ENCODE measurements at places on chromosomes 16 and 17.
A peak's percentile ranks its signal among the peaks of the same experiment; 100 is the strongest.

DNA sequence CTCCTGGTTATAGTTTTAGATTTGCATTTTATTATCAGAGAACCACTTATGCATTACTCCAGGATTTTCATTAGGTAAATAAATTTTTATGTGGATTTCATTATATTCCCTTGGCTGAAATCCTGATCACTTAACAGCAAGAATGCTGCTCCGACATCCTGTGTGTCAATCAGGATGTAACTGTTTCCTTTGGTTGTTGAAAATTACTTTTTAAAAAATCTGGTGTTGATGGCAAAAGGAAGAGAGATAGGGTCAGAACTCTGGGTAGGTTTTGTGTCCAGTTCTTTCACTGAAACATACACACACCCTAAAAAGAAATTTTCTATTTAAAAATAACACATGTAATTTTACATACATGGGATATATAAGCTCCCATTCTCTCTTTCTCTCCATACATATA lies 30.9 kb downstream of the ZNF423 start:
- no peak for DNase-seq

DNA sequence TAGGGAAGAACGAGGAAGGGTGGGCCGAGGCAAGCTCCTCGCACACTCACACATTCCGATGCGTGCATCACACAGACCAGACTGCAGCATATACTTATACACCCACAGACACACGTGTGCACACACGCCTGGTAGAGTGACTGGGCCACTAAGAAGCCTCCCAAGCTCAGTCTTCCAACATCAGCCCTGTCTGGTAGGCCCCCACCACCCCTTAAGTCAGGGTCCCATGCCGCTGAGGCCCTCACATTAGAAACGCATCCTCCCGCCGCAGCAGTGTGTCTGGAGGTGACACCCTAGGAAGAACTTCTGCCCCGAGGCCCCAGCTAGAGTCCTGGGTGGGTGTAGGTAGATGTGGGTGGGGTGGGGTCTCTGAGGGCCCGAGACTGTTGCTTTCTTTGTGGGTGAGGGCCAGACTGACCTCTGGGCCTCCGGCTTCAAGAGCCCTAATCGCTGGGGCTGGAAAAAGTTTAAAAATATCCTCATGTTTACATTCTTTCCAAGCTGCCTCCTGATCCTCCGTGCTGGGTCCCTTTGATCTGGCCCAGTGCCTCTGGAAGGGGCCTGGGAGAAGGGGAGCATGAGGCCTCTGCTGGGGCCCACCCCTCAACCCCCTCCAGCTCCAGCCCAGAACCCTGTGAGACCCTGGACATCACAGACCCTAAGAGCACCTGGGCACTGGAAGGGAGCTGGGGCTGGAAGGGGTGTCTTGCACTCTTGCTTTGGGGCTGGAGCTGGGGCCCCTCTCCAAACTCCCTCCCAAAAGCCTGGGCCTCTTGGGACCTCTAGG lies 13.6 kb downstream of the CDH16 start:
- no peak for DNase-seq

DNA sequence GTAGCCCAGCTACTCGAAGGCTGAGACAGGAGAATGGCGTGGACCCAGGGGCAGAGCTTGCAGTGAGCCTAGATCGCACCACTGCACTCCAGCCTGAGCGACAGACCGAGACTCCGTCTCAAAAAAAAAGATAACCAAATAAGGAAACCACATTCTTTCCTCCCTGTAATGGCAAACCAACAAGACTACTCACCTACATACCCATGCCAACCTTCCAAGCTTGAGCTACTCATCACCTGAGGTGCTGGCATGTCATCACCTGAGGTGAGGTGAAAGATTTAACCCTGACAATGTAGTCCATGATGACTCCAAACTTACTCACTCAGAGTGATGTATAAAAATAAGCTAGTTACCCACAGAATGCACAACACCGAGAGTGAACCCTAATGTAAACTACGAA lies 85.2 kb downstream of the SMG6 start:
- no peak for DNase-seq

GRCh38 chr17:40545660-40546059 lies 19.6 kb downstream of the CCR7 start:
- no peak for DNase-seq

DNA sequence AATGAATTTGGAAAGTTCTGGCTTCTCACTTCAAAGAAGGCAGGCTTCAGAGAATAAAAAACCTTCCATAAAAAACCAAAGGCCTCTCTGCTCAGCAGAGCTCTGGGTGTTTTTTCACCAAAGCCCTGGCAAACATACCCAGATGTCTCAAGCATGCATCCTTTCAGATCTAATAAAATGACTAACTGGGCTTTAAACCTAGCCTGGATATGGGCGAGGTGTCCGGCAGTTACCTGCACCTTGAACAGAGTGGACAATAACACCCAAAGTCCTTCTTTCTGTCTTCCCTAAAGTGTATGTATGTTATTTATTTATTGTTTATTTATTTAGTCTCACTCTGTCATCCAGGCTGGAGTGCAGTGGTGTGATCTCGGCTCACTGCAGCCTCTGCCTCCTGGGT lies 469.3 kb downstream of the XYLT1 start:
- no peak for DNase-seq

DNA sequence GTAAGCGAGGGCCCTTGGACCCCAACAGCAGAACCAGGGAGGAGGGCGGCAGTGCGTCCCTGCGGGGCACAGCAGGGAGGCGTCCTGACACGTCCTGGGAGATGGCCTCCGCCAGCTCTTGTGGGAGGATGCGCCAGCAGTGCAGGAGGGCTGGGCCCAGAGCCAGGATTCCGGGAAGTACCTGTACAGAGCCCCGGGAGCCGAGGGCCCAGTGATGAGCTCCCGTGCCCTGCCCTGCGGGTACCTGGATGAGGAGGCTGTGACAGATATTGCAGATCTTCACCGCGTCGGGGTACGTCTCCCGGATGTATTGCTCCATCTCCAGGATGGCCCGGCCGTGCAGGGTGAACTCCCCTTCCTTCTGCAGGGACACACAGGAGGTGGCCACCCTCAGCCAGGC lies 23.1 kb downstream of the KDM8 start:
- no peak for DNase-seq

GRCh38 chr16:83098536-83098935 lies 471.8 kb downstream of the CDH13 start:
- no peak for DNase-seq

- DNase-seq, result peak; percentile 23
Observed at GRCh38 chr17:75571197-75571884, 16.3 kb upstream of the MYO15B start.

GRCh38 chr17:27402943-27403342 lies 53.3 kb upstream of the KSR1 start:
- no peak for DNase-seq

DNA sequence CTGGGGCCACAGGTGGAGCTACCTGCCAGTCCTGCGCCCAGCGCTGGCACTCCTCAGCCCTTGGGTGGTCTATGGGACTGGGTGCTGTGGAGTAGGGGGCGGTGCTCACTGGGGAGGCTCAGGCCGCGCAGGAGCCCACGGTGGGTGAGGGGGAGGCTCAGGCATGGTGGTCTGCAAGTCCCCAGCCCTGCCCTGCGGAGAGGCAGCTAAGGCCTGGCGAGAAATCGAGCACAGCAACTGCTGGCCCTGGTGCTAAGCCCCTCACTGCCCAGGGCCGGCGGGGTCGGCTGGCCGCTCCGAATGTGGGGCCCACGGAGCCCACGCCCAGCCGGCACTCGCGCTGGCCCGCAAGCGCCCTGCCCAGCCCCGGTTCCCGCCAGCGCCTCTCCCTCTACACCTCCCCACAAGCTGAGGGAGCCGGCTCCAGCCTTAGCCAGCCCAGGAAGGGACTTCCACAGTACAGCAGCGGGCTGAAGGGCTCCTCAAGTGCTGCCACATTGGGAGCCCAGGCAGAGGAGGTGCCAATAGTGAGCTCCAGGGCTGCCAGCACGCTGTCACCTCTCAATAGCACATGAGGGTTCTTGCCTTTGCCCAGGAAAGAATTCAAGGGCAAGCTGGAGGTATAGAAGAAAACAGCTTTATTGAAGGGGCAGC lies 11.0 kb upstream of the EEF2KMT start:
- DNase-seq, result no peak

- no peak for DNase-seq
Observed at GRCh38 chr17:9192010-9192409, 170.7 kb downstream of the NTN1 start.

- DNase-seq, result no peak
Observed at GRCh38 chr17:8914554-8914953, 47.1 kb upstream of the PIK3R6 start.

Measured in amygdala (tissue), 56 donors.